Stimulated activated CD4-positive, alpha-beta T cell treated with anti-CD3 and anti-CD28 coated beads, Interleukin-4, amount 100 ng/mL, for 4 hours (primary cell): ENCODE measurements at places on chromosomes 3 and 15.
A peak's percentile ranks its signal among the peaks of the same experiment; 100 is the strongest.

- DNase-seq: no peak
Measured at GRCh38 chr3:107430214-107430995, 53.2 kb downstream of the CCDC54 start.

GRCh38 chr3:48271763-48272498 is 31.0 kb downstream of the ZNF589 start:
- DNase-seq: no peak

DNA sequence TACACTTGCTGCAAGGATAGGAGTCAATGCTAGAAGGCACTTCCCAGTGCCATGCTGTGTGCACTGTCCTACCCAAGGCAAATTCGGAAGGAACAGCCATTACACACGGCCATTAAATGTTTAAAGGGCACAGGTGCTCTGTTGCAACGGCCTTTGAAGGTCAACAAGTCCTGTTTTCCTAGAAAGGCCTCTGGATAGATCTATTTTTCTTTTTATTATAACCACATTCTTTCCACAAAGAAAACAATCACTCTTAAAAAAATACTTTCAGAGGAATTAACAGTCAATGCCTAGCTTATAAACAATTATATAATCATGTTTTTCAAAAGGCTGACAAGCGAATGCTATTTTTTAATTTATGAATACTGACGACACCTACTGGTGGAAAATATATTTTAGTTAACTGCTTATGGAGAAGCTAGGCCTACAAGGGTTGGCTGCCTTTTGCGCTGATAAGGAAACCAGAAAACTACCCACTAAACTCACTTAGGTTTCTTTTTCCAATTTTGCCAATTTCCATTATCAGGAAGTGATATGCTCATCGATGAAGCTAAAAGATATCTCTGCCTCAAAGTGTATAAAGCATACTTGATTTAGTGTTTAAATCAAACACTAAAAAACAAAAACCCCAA is 2.4 kb downstream of the ARHGEF3 start:
- no peak for DNase-seq

DNA sequence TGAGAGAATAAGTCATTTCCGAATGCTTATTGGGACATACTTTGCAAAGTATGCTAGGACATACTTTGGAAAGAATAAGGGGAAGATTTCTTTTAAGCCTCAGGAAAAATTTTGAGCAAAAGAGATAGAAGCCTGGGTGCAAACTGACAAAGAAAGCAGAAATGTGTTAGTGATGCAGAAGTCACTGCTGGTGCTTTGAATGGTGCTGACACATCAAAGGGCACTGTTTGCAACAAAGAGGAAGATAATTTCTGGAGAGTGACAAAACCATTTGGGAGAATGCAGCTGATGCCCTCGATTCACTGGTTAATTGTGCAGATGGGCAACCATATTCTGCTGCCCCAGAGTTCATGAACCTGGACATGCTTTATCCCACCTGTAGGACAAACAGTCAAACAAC is 11.0 kb upstream of the RAP2B start:
- no peak for DNase-seq

DNA sequence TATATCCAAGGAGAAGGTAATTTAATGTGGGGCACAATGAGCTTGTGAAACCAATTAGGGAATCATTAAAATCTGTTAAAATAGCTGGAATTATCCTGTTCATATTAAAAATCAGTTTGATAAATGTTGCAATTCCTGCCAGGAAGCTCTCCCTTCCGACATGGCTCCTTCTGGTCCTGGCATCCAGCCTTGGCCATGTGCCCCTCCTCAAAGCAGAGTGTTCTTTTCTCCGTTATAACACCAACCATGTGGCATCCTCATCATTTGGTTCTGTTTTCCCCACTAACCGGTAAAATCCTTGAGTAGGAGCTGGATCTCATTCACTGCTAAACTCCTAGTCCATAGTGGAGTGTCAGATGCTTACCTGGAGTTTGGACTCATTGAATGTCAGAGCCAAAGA is 127.2 kb downstream of the ARNT2 start:
- DNase-seq: no peak

DNA sequence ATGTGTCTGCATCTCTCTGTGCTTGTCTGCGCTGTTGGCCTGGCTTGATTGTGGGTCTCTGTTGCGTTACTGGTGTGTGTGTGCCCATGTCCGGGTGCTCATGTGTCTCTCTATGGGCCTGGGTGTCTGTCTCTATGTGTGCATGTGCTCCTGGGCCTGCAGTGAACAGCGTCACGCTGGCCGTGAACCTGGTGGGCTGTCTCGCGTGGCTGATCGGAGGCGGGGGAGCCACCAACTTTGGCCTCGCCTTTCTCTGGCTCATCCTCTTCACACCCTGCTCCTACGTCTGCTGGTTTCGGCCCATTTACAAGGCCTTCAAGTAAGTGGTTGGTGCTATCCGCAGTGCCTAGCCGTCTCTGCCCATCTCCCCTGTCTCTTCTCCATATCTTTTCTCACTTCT is 7.0 kb upstream of the PPCDC start:
- no peak for DNase-seq

- no peak for DNase-seq
Measured at GRCh38 chr15:24733659-24734058, 58.1 kb downstream of the NPAP1 start.

DNA sequence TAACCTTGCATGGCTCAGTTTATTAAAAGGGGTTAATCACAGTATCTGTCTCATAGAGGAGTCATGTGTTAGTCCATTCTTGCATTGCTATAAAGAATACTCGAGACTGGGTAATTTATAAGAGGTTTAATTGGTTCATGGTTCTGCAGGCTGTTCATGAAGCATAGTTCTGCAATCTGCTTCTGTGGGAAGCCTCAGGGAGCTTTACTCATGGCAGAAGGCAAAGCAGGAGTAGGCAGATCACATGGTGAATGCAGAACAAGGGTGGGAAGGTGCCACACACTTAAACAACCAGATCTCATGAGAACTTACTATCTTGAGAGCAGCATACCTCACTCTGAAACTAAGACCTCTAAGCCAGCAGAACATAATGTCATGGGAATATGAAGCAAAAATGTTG is 42.2 kb upstream of the PTX3 start:
- no peak for DNase-seq

DNA sequence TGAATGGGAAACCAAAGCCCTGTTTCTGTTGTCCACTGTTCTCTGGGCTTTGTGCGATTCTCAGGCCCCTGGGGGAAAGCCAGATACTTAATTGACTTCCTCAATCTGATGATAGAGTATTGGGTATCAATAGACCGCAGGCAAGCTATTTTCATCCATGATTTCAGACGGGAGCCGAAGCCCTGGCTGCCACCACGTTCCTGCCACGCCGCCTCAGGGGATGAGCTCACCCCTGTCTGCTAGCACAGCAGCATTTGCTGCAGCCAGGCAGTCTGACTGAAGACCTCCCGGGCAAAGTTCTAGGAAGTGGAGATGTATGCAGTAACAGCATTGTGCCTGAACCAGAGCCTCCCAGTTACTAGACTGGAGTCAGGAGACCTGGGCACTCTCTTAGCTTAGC is 69.8 kb downstream of the ISG20 start:
- DNase-seq: no peak

GRCh38 chr3:104717828-104718196 is 648.9 kb upstream of the ALCAM start:
- no peak for DNase-seq

GRCh38 chr3:131082871-131083863 is 56.5 kb downstream of the NEK11 start:
- no peak for DNase-seq

DNA sequence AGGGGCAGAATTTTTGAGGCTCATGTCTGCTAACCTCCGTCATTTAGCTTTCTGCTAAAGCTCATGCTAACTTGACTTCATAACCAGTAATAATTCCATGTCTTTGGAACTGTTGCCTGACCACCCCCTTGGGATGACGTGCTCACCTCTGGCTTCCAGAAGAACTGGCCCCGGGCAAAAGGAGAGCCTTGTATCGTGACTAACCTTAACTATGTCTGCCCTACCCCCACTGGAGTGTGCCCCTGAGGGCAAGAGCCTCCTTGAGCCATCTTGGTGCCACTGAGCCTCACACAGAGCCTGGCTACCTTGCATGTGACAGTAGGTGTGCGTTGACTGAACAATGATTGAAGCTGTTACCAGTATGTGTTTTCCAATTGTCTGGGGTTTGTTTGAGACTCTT is 4.7 kb downstream of the LRRK1 start:
- DNase-seq: no peak

DNA sequence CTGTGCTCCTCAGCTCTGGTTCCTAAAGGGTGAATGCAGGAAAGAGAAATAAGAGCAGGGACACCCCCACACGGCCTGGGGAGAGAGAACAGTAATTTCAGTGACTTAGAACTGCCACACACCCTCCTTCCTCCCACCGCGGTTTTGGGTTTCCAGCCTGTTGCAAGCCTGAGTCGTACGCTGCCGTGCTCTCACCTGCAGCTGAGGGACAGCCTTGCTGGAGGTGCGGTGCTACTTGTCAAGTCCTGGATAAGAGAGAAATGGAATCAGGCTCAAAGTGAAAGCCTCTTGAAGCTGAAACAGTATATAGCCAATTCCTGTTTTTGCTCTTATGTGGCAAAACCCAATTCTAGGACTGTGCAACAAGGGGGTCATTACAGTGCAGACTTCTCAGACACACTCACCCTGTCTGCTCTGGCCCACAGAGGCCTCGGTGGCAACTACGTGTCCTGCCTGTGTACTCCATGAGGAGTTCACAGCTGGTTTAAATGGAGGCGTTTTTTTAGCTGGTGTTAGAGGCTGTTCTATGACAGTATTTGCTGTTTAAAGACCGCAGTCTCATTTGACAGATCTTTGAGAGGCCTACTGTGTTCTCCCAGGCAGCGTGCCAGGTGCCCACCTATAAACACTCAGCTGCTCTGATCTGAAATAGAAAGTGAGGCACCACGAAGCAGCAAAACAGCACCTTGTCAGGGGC is 42.9 kb downstream of the TBC1D2B start:
- peak; percentile 72 for DNase-seq

GRCh38 chr15:20358066-20358778 is 183.4 kb downstream of the GOLGA6L6 start:
- no peak for DNase-seq

- no peak for DNase-seq
Measured at GRCh38 chr15:76983590-76984375, 11.1 kb upstream of the PSTPIP1 start.

DNA sequence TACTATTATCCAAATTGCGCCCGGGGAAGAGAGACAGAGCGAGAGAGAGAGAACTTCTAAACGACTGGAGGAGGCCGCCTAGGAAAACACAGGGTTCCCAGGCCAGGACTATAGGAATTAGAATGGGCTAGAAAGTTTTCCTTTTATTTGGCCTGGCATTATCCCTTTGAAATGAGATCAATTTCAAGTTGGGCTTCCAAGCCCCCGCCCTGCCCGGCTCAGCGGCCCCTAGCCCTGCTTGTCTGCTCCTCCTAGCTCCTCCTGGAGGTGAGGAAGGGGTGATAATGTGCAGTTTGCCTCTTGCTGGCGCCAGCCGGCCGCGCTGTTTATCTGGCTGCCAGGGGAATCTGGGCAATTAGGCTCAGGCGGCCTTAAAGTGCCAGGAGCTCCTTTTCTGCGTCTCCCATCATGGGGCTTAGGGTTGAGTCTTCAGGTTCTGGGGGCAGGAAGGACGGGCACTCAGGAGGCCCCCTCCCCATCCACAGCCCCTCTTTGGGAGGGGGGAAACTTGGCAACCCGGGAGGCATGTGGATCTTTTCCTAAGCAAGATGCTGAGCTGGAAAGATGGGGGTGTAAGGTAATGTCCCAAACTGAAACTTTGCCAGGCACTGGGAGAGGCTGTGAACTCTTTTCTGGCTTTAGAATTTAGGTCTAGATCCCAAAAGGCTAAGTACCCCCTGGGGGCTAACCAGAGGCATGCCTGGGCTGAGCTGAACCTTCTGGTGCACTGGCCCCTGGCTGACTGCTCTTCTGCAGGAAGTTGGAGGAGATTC is 5.5 kb downstream of the SMAD6 start:
- DNase-seq: no peak

GRCh38 chr3:154356009-154356408 is 31.7 kb upstream of the DHX36 start:
- DNase-seq: no peak

- no peak for DNase-seq
Measured at GRCh38 chr3:62990704-62991413, 115.6 kb upstream of the CADPS start.

DNA sequence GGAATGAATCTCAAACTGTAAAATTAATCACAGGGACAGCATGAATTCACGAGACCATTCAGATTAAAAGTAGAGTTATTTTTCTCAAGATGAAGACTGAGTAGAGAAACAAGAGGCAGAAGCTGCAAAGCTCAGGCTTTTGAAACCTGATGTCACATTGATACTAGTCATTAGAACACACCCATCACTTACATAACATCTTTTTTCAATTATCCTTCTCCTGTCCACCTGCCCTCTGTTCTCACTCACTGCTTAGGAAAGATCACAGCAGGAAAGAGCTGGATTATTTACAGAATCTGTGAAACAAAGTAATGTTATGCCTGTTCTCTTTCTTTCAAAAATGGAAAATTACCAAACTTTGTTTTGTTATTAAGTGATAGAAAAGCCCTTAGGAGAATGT is 72.0 kb upstream of the CDAN1 start:
- DNase-seq: no peak

DNA sequence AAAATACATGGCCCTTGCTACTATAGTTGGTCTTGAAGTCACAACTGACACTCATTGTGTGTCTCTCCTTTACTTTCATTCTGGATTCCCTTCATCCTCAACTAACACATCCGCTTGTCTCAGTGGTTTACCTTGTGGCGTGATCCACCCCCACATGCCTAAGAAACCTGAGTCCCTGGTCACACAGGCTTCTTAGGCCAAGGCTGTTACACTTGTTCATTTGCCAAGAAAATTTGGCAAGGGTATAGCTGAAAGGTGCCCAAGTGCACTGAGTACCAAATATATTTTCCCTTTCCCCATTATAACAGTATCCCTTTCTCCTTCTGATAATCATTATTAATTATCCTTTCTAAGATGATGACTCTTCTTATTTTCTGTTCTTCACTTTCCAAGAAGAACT is 207.6 kb upstream of the STAC start:
- no peak for DNase-seq

DNA sequence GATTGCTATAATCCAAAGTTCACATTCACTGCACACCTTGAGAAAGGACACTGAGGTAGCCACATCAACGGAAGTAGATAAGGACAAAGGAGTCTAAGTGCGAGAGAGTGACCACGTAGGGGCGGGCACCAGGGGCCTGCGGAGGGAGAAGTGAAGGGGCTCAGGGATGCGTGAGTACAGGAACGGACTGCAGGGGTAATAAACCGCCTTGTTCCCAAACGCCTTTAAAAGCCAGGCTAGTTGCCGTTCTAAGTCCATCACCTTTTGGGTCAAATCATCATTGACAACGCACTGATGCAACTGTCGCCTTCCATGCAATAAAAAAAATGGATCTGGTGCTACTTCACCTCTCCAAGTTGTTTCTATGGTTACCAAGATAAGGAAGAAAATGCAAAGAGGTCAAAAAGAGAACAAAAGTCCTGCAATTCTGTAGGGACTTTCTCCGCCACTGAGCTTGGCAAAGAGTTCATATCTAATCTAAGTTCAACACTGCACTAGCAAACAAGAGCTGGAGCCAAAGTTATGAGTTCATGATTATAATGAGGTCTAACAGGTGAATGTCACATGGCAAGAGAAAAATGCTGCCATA is 32.6 kb upstream of the ATP11B start:
- no peak for DNase-seq

GRCh38 chr3:182989566-182989965 is 9.2 kb upstream of the DCUN1D1 start:
- DNase-seq: no peak
